ENCODE measurements at places on chromosomes 16 and 17.

DNA sequence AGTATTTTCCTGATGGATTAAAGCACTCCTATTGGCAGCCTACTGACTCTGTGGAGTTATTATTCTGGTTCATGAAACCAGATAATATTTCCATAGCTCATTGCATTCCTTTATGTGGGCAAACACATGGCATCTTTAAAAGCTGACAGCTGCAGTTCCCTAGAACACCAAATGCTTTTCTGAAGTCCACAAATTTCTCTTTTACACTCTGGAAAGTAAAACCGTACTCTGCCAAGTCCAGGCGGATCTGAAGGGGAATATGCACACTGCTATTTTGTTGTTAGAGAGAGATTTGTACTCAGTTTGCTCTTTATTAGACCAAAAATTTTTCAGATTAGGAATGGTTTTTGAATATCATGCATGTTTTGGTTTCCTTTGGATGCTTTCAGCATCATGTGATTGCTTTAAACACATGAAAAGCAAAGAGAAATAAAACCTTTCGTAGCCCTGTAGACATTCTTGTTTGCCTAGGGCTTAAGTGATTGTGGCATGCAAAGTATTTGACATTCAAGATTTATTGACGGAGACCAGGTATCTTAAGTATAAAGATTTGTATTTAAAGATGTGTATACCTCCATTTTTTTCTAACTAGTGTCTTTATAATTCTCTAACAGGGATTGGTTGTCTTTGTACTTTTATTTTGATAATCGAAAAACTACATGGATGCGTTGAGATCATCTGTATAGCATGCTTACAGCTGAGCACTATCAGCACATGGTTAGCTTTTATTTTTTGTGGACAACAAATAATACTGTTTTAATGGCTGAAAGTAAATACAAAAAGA is 19.5 kb downstream of the SEC14L1 start:
- DNase-seq, result no peak

DNA sequence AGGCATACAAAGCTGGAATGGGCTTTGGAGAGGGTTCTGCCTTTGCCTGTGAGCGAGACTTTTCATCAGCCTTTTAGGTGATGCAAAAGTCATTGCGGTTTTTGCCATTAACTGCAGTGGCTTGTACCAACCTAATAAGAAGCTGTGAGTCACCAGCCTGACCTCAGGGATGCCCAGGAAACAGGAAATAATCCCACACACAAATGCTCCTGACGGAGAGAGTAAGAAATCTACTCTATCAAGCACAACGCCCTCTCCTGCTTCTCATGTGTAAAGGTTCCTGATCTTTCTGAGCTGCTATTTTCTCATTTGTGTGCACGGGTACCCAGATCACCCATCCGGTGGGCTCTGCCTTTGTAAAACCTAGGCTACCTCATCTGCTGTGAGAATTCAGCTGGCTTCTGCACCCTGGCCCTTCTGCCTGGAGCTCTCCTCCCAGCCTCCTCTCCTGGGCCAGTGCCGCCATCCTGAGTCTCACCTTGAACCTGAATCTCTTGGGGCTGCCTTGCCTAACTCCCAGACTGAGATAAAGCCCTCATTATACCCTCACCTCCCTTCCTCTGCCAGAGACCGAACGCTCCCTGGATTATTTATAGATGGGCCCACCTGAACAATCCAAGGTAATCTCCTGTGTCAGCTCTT is 299.7 kb downstream of the C16orf95 start:
- peak; percentile 86 for DNase-seq

- peak; percentile 92 for DNase-seq
Observed at GRCh38 chr16:57807968-57808528, 5.8 kb upstream of the KIFC3 start.

GRCh38 chr16:83803811-83804210 is 4.0 kb upstream of the HSBP1 start:
- DNase-seq, result no peak

DNA sequence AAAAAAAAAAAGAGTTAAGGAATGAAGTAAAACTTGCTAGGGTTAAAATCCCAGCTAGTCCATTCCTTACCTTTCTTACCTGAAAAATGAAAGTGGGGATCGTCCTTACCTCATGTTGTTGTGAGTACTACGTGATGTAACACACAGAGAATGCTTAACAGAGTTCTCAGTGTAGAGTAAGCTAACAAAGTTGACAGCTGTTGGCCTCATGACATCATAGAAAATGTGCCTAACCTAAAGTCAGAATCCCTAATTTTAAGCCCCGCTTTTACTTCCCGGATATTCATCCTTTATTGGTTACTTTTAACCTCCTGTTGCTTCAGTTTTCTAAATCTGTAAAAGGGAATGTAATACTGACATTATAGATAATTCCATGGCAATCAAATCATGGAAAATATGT is 505.8 kb upstream of the HSBP1 start:
- DNase-seq, result no peak

DNA sequence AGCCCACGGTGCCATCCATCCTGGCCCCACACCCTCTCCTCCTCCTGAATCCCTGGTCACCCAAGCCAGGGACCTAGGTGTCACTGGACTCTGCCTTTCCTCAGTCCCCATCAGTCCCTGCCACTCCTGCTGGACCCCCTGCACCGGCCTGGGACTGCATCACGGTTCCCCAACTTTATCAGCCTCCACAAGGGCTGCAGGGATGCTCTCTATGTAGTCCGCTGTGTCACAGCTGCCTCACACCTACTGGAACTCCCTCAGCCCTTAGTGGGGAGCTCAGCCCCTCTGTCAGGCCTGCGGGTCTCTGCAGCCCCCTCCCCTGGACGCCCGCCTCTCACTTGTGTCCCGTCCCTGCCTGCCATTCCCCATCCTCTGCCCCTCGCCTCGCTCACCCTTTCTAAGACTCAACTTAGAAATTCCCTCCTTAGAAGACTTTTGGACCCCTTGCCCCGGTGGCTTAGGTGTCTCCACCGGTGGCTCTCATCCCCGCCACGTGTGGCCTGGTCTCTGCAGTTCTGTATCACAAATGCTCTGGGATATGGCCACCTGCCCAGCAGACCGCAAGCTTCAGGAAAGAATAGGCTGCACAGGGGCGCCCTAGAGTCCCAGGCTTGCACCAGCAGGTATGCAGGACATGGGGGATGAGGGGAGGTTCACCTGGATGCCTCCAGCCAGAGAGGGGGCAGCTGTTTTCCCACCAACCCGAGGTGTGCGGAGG is 62.9 kb downstream of the PRMT7 start:
- no peak for DNase-seq

DNA sequence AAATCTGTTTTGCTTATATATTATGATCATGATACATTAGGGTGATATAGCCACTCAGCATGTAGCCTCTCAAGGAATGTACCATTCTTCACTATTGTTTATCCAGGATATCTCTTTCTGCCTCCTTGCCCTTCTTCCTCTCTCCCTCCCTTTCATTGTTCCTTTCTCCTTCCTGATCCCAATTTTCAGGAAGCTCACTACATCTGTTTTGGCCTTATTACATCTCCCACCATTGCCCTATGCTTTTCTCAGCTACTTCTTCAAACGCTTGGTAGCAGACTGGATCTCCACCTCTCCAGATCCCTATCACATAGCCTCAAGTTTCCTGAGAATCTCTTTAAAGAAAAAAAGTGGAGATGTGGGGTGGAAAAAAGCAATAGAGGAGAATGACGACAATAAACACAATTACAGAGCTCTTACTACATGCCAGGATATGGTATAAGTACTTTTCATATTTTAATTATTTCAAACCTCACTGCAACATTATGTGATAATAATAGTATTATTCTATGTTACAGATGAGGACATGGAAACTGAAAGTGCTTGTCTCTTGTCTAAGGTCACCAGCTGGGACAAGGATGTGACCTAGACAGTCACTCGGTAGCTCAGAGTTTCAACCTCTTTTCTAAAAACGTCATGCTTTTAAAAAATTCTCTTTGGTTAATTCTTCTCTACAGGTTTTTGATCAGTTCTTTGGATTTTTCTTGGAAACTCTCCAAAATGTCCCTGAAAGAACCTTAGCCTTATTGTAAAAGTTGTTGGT is 959.1 kb downstream of the CDH11 start:
- DNase-seq, result no peak

DNA sequence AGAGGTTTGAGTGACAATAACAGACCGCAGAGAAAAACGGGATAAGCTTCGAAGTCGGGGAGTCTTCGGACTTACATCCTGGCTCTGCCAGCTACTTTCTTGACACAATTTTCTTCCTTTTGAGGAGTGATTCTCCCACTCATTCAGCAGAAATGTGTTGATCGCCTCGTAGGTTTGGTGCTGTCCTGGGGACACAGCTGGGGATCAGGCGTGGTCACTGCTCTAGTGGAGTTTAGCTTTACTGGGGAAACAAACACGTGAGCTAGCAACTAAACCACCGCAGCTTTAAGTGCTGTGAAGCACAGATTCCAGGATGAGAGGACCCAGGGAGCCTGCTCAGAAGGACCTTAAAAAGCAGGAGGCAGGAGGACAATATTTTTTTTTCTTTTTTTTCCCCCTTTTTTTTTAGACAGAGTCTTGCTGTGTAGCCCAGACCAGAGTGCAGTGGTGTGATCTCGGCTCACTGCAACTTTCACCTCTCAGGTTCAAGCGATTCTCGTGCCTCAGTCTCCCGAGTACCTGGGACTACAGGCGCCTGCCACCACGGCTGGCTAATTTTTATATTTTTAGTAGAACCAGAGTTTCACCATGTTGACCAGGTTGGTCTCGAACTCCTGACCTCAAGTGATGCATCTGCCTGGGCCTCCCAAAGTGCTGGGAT is 858 bp downstream of the NUBP1 start:
- DNase-seq, result no peak

DNA sequence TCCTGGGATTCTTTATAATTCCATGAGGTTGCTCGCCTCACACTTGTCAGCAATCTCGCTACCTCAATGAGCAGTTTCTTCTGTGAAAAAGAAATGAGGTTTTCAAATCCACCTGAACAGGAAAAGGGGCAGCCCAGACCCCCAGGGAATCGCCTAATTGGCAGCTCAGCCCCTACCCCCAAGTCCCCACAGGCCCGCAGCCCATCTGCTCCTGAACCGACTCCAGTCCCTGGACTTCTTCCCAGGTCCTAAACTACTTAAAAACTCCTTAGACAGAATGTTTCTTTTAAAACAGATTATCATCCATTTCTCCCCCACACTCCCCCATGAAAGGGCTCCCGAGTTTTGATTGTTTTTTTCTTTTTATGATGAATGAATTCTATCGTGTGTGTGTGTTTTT is 89.8 kb downstream of the PMP22 start:
- DNase-seq, result no peak

GRCh38 chr16:58272855-58273254 is 22.0 kb downstream of the PRSS54 start:
- DNase-seq, result peak; percentile 10

GRCh38 chr17:82217530-82218204 is 5.0 kb upstream of the CCDC57 start:
- peak; percentile 26 for DNase-seq

GRCh38 chr17:77319211-77320043 is 178.7 kb downstream of the SEC14L1 start:
- peak; percentile 87 for DNase-seq

GRCh38 chr17:44906010-44906646 is 6.9 kb upstream of the EFTUD2 start:
- DNase-seq, result peak; percentile 64

GRCh38 chr17:64202683-64203344 is 60.2 kb downstream of the TEX2 start:
- DNase-seq, result no peak

- DNase-seq, result peak; percentile 99
Observed at GRCh38 chr17:41404024-41404671, 6.7 kb upstream of the KRT31 start.

GRCh38 chr16:88688013-88688778 is 1.9 kb upstream of the SNAI3 start:
- DNase-seq, result no peak

GRCh38 chr17:15971098-15971678 is 26.3 kb downstream of the ADORA2B start:
- DNase-seq, result no peak

- peak; percentile 72 for DNase-seq
Observed at GRCh38 chr17:66580184-66580955, 254.5 kb upstream of the CACNG5 start.

DNA sequence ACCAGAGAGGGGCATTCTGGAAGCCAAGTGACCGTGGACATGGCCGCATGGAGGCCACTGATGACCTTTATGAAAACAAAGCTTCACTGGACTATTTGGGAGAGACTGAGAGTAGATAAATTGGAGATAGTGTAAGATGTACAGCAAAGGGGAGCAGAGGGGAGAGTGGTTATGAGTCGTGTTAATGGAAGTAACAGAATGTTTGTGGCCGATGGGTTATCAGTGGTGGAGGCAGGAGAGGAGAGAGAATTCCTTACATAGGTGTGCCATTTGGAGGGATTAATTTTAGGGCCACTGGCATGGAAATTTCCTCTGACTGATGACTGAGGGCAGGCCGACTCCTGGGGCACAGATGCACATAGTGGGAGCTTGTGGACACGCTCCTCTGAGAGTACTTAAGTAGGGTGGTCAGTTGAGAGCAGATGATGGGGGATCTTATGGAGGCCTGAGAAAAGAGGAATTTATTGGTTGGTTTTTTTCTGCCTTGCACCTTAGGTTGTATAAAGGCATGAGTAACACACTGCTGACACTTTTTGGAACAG is 19.2 kb downstream of the PRPSAP2 start:
- peak; percentile 41 for DNase-seq

DNA sequence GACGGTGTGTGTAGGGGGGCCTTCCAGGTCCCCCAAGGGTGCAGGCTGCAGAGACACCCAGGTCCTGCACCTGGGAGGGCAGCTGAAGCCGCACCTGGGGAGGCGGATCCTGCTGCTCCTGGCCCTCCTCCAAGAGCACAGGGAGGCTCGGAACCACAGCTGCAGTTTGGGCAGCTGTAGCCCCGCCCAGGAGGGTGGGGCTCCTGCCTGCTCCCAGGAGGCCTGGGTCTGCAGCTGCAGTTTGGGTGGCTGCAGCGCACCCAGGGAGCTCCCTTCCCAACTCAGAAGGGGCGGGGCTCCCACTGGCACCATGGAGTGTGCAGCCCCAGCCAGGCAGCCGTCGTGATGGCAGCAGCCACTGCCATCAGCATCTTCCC is 69.4 kb upstream of the NKD1 start:
- no peak for DNase-seq

- DNase-seq, result no peak
Observed at GRCh38 chr17:82449883-82450356, 632 bp downstream of the CYBC1 start.

GRCh38 chr16:53876811-53877210 is 172.9 kb downstream of the FTO start:
- DNase-seq, result peak; percentile 46

- no peak for DNase-seq
Observed at GRCh38 chr17:76683011-76683755, 27.6 kb downstream of the MXRA7 start.

DNA sequence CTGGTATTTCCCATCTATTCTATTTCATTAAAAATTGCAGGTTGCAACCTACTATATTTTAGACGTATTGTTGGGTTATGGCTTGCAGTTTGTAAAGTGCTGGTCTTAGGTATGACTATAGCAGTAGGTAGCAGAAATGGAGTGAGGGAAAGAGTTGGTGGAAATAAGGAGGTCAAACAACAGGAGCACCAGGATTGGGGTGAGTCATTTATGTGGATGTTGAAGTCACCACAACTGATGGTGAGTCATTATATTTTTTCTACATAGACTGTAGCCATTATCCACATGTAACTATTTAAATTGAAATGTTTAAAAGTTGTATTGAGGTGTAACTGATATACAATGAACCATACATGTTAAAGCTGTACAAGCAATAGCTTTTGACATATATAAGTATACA is 25.0 kb upstream of the HS3ST3A1 start:
- peak; percentile 19 for DNase-seq

All from Caki2 (cell line).